CD4-positive, alpha-beta T cell treated with Interleukin-10 for 1 hour (primary cell): ENCODE measurements at places on chromosomes 7 and 10.

- DNase-seq: no peak
Measured at GRCh38 chr10:24197263-24197662, 11.7 kb upstream of the KIAA1217 start.

DNA sequence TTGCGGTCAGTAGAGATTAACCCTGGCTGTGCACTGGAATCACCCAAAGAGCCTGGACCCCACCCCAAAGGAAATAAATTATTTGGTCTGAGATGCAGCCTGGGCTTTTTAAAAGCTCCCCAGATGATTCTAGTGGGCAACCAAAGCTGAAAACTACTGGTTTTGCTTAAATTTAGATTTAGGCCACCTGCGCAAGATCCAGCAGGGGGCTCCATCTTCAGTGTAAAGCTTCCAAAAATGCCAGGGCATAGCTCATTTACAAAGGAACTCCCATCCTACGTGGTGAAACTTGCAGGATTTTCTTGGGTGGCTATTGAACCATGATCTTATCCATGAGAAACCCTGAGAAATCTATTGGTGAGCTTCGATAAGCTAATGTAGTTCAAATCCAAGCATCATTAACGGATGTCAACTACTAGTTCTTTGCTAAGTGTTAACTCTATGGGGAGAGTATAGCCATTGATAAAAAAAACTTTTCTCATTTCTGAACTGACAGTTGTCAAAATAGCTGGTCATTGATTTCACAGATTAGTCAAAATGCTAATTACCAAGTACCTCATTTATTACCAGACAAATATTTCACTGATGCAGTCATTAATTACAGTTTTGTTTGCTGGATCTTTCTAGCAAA, 315.3 kb downstream of the LHFPL3 start:
- DNase-seq: no peak

DNA sequence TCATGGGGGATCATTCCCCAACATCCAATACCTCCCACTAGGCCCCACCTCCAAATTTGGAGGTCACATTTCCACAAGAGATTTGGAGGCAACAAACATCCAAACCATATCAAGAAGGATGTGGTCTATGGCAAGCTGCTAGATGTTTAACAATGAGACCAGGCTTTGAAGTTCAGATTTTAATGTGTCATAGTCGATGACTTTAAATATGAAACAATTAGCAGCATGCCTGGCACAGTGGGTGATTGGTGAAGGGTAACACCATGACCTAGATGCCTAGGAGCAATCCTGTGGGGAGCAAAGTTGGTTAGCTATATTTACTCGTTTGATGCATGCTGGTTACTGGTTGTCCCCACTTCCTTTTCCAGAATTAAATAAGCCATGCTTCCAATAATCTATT, 356.4 kb upstream of the VWC2 start:
- DNase-seq: no peak

DNA sequence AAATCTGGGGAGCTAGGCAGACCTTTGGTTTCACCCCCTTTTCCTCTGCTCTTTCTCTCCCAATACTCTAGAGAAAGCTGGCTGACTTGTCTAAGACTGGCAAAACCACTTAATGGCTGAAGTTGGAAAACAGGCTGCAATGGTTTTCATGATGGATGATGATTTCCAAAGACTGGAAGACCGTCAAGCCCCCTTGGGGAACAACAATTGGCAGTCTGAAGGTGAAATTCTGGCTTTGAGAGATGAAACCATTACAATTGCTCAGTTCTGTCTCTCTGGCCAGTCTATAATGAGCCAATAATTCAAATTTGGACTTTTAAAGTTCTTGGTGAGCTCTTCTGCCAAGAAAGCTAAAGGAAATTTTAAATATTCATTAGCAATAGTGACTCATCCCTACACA, 680.5 kb downstream of the PARD3 start:
- DNase-seq: no peak

- DNase-seq: no peak
Measured at GRCh38 chr10:121683816-121684215, 85.6 kb upstream of the FGFR2 start.

- DNase-seq: no peak
Measured at GRCh38 chr10:33279811-33280602, 54.5 kb downstream of the NRP1 start.

GRCh38 chr7:159030490-159031134, 114.1 kb downstream of the VIPR2 start:
- no peak for DNase-seq

DNA sequence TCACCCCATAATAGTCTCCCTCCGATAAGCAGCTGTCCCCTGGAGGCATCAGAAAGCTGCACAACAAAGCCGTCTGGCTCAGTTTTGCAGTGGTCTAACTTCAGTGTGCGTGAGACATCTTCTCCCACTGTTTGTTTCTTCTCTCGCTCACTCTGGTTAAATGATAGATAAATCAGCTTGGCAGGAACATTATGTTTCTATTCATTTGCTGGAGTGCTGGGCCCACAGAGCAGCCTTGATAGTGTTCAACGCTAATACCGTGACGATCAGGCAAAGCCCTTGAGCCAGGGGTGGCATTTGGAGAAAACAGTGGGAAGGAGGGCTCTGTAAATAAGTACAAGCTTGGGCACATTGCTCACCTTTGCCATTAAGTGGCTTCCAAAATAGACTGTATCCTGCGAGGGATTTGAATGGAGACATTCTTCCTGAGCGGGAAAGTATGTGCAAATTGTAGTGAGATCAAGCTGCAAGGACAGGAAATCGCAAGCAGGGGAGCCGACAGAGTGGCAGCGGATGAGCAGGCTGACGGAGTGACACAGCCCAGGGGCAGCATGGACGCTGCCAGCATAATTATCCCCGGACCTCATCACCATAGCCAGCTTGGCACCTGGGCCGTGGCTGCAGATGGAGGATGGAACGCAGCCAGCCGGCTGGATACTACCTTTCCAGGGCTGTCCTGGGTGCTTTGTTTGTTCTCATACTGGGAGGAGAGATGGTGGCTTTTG, 256.8 kb upstream of the FZD8 start:
- no peak for DNase-seq

- DNase-seq: no peak
Measured at GRCh38 chr10:5466451-5467206, 32.7 kb downstream of the CALML5 start.
